ELR (cell line): ENCODE measurements at places on chromosomes 7 and 10.

- no peak for DNase-seq
Measured at GRCh38 chr7:145156834-145157233, 321.0 kb upstream of the TPK1 start.

DNA sequence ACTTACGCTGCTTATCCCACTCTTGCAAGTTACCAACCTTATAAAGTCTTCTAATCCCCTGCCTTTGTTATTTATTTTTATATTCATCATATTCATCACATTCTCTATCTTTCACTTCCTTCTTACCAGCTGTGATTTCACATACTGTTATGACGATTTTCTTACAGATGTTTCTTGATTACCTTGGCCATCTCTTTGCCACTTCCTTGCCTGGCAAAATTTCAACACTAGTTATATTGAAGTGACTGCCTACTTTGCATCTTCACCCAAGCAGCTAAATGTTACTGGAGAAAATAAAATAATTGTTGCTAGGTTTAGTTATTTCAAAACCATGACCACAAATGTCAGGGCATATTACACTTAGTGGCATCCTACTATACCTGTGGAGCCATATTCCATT is 8.8 kb upstream of the STEAP4 start:
- DNase-seq = no peak

DNA sequence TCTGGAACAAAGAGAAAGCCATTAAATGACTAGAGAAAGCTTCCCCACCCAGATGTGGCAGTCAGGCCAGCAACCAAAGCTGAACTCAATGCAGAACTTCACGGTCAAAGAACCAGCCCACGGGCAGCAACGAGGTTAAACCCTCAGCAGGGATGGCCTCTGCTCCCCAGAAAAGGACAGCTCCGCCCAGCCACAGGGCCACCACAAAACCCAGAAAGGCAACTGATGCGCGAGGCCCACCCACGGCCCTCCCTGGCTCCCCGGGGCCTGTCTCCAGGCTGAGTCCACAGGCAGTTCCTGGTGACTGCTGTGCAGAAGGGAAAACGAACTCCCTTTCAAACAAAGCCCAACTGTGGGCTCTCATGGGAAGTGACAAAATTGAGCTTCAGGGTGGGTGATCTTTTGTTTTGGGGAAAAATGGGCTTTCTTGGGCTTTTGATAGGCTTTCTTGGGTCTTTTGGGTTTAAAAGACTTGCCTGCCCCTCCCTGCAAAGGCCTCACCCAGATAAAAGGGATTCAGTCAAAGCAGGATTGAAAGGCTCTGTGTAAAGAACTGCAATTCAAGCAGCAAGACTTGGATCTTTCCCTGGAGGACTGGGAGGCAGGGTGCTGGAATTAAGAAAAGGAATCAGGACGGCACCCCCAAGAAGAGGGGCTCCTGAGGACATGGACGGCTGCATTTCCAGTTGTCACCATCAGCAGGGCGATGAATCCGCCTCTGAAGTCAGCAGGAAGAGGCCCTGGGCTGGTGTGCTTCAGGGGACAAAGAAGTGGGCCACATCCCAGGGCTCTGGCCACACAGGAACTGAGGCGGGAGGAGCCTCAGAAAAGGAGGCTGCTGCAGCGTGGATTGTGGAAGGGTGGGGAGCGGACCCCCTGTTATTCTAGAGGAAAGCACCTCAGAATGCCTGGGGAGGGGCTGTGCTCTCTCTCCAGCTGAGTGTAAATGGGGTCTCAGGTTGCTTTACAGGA is 209.9 kb downstream of the USP6NL start:
- DNase-seq = no peak

GRCh38 chr7:4715410-4715776 is 33.3 kb downstream of the FOXK1 start:
- no peak for DNase-seq

GRCh38 chr7:69708857-69709256 is 110.6 kb downstream of the AUTS2 start:
- no peak for DNase-seq

DNA sequence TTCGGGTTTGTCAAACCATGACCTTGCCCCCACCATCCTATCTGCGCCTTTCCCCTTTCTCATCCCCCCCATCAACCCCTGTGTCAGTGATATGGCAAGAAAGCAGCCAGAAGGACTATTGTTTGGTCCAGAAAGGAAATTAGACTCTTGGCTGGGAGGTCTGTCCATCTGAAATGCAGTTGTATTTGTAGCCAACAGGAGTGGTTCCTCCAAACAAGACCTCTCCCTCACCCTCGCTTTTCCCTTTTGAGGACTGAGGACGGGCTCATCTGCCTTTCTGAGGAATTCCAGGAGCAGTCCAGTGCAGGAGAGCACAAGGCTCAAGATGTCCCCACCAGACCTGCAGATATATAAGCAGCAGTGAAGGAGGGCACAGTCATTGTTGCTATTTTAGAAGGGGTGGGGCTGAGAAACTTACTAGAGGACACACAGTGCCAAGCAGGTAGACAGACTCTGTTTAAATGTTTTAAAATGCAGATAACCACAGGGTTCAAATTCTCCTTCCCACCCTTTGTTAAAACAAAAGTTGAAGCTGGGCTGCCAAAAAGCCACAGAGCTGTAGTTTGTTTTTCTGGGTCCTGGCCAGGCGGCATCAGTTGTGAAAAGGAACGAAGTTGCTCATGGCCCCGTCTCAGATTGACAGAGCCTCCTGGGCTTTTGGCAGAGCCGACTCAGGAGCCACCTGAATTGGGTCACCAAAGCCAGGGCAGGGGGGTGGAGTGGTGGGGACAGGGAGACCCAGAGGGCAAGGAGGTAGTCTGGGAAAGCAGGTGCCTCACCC is 37.3 kb downstream of the CYP17A1 start:
- DNase-seq = no peak

GRCh38 chr7:33853361-33854062 is 51.8 kb upstream of the BMPER start:
- peak; percentile 96 for DNase-seq

DNA sequence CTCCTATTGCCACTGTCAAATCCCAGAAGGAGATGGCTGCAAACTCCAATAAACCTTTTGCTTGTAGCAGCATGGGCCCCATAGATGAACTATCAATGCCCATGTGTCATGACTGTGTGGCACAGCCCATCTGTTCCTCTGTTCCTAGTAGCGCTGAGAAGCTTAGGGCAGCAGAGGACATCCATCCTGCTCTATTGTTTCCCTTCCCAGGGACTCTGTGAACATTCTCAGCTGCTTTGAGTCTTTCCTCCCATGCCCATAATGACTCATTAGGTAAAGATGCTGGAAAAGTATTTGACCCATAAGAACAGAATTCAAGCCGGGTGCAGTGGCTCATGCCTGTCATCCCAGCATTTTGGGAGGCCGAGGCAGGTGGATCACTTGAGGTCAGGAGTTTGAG is 28.3 kb downstream of the STMP1 start:
- peak; percentile 80 for DNase-seq

DNA sequence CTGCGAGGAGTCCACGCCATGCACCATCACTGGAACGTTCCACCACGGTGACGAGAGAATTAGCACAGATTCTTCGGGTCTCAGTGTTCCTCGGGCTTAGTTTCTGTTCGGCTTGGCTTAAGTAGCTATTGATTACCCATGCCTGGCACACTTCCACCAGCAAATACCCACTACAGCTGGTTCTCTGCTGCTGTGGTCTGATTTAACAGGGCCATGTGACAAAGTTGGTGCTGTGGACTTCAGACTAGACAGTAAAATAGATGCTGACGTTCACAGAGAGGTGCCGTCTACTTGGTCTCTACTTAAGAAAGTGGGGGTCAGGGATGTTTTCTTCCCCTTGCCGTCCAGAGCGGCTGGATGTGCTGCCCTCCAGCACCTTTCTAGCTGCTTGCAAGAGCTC is 11.6 kb downstream of the GNA12 start:
- DNase-seq = no peak

- DNase-seq = peak; percentile 25
Measured at GRCh38 chr7:2710901-2711551, 23.0 kb downstream of the AMZ1 start.

DNA sequence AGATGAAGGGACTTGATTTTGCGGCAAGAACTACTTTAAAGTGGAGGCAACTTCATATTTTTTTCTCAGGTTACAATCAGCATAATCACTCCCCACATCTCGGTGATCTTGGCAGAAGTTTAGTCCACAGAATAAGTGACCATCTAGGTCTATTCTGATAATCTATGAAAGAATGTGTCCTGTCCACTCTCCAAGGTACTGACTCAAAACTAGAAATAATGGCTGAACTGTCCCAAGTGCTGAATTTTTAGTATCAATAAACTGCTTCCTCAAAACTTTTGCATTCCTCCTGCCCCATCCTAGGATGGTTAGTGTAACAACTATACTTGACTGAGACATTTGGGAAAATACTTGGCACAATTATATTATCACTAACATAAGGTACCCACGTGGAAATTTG is 10.9 kb upstream of the CHRM2 start:
- peak; percentile 42 for DNase-seq

GRCh38 chr10:71084818-71085126 is 127.6 kb upstream of the UNC5B start:
- DNase-seq = no peak

DNA sequence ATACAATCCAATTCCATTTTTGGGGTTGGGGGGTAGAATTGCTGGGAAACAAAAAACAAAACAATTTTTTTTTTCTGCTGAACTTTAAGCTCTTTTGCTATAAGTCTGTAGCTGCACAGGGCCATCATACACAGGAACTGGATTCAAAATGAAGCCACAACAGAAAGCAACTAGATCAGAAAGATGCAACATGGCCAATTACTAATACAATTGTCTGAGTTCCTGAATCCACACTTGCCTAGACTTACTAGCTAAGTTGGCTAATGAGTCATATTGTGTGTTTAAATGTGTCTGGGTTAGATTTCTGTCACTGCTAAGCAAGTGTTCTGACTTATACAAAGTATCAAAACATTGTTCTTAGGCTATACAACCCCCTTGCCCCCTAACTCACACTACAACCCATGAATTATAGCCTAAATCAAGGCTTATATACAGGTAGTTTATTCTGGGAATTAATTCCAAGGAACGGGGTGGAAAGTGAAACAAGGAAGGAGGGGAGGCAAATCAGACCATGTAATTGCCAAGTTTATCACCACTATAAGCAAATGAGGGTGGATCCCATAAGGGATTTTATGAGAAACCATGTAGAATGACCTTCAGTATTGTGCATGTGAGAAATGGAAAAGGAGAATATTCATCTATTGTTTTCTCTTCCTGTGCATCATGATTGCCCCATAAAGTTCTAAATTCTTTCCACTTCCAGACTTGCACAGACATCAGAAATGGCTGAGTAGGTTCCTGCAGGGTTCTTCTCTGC is 337.9 kb upstream of the SORCS1 start:
- DNase-seq = peak; percentile 8

- DNase-seq = no peak
Measured at GRCh38 chr10:36332926-36333325, 690.8 kb upstream of the FZD8 start.

DNA sequence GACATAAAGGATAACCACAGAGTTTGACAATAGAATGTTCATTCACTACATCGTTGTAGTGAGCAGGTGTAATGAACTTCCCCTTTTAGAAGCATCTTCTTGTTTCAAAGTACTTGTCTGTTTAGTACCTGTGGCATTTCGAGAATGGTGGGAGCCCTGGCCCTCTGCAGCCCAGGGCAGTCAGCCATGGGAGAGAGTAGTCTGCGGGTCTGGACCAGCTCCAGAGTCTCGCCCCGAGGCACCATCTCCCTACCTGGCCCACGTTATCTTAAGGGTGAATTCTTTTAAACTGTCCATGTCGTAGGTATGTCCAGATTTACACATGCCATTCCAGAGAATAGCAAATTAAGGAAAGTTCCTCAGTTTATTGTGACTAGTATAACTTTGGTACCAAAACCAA is 99.7 kb downstream of the BMPR1A start:
- DNase-seq = no peak

- no peak for DNase-seq
Measured at GRCh38 chr10:35585903-35586535, 19.1 kb upstream of the GJD4 start.

DNA sequence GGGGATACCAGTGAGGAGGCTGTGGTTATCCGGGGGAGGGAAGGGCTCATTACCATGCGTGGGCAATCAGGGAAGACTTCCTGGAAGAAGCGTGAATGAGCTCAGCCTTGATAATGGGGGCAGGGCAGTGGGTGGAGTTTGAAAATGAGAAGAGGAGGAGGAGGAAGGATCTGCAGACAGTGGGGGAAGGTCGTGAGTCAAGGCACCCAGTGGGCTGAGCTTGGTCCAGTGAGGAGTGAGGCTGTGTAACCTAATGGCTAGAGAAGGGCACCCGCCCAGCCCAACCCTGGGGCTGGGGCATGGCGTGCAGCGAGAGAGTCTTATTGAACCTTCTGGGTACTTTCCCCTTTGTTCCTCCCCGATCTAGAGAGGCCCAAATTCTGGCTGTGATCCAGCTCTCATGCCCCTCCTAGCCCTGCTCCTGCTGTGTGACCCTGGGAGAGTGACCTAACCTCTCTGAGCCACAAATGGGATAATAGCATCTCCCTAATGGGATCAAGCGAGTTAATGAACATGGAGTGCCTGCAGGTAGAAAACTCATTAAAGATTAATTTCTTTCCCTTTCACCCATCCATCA is 31.5 kb downstream of the CLIP2 start:
- no peak for DNase-seq

DNA sequence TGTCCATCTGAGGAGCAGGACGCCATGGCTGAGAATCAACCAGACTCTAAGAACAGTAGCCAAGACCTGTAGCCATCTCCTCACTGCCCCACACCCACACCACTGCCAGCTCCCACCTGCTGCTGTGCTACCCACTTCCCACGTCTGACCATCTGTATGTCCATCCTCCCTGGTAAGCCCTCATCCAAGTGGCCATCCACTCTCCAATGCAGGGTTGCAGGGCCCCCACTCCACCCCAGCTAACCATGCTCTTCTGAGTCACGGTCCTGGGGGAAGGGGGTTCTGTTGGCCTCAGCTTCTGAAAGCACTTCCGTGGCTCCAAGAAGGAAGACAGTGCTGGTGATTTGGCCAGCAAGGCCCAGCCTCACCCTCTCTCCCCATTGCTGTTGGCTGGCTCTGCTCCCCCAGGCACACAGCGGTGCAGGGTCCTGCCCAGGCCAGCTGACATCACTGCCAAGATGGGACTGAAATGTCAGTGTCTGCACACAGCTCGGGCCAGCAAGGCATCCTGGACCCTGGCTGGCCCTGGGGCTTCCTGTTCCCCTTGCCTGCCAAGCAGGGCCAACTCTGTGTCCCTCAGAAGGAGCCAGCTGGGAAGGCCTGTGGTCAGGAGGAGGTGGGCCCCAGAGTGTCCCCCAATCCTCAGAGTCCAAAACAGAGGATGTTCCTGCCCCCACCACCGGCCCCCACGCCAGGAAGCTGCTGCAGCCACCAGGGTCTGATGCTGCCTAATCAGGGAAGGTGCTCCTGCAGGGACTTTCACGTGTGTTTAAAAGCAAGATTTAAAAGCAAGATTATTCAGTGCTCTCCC is 17.5 kb downstream of the RASGEF1A start:
- no peak for DNase-seq

- no peak for DNase-seq
Measured at GRCh38 chr7:129436335-129436923, 2.2 kb downstream of the STRIP2 start.

GRCh38 chr7:469563-469961 is 50.1 kb downstream of the PDGFA start:
- no peak for DNase-seq
